Type B pancreatic cell (in vitro differentiated cells): ENCODE measurements at places on chromosomes 1 and 21.

- H3K36me3 ChIP-seq = no peaks in the 10 kb centered on the region
- H3K27me3 ChIP-seq = no peaks in the 10 kb centered on the region
- H3K4me3 ChIP-seq = no peak overlapping the region
- no peak for DNase-seq
- no peaks in the 10 kb centered on the region for H3K4me1 ChIP-seq
Observed at GRCh38 chr21:21295303-21295702, 297.1 kb downstream of the NCAM2 start.

DNA sequence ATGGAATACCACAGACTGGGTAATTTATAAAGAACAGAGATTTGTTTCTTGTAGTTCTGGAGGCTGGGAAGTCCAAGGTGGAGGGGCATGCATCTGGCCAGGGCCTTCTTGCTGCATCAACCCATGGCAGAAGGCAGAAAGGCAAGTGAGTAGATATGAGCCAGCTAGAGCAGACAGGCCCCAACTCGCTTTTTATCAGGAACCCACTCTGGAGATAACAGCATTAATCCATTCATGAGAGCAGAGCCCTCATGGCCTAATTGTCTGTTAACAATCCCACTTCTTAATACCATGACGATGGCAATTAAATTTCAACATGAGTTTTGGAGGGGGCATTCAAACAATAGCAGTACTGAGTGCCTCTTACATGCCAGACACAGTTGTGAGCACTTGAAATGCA lies 87.2 kb upstream of the SOX13 start:
- H3K4me3 ChIP-seq = peak overlapping the region; percentile 44
- no peaks in the 10 kb centered on the region for H3K36me3 ChIP-seq
- DNase-seq = no peak

DNA sequence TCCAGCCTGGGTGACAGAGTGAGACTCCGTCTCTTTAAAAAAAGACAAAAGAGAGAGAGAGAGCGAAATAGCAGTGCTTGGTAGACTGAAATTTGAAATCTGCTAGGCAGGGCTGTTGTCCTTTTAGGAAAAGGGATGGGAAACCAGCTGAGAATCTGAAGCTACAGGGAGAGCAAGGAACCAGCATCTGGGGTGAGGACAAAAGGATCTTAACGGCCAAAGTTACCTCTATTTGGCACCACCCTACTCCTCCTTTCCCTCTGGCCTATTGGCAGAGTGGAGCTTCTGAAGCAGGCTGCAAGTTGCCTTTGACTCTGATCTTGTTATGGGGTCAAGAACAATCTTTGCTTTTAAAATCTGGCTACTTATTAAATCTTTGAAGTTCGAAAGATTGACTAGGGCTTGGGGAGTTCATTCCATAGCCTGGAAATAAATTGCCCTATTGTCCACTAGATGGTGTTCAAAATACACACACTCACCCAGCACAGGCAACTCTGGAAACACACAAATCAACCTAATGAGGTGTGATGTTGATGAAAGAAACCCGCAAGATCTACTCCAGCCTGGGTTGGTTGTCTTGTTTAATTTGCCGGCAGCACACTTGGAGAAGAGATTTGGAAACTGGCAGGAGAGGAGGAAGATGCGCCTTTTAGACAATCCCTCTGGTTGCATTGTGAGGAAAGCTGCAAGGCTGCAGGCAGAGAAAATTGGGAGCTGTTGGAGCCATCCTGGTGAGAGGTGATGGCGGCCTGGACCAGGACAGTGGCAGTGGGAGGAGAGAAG lies 16.5 kb upstream of the PARP1 start:
- no peak for DNase-seq
- peaks cover 6% of the 10 kb centered on the region for H3K4me1 ChIP-seq
- H3K36me3 ChIP-seq = no peaks in the 10 kb centered on the region
- H3K27ac ChIP-seq = no peak overlapping the region

DNA sequence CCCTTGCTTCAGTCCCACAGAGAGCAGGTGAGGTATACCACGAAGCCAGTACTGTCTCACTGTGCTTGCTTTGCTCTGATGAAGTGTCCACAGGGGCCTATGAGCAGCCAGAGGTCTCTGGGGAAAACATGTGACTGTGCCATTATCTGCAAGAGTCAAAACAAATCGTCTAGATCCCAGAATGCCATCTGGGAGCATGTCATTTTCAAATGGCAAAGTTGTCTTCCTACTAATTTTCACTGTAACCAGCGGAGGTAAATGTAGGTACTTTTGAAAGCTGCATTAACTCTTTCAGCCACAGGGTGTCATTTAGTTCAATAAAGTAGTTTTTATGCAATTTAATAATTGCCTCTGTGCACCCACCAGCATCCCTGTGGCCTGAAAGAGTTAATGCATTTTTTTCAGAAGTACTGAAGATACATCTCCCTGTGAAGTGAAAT lies 173.6 kb upstream of the SGIP1 start:
- peaks cover 28% of the 10 kb centered on the region for H3K4me1 ChIP-seq
- no peak overlapping the region for H3K27ac ChIP-seq
- H3K36me3 ChIP-seq = peaks cover 3% of the 10 kb centered on the region
- DNase-seq = no peak

- H3K27me3 ChIP-seq = no peaks in the 10 kb centered on the region
- H3K27ac ChIP-seq = no peak overlapping the region
- H3K4me1 ChIP-seq = peaks cover 21% of the 10 kb centered on the region
- peaks cover 51% of the 10 kb centered on the region for H3K36me3 ChIP-seq
- no peak overlapping the region for H3K4me3 ChIP-seq
Observed at GRCh38 chr1:165895451-165895871, 68.0 kb downstream of the UCK2 start.

GRCh38 chr1:239570878-239571277 lies 184.5 kb downstream of the CHRM3 start:
- no peaks in the 10 kb centered on the region for H3K4me1 ChIP-seq
- no peak overlapping the region for H3K4me3 ChIP-seq
- no peak for DNase-seq
- peaks cover 7% of the 10 kb centered on the region for H3K27me3 ChIP-seq
- H3K36me3 ChIP-seq = no peaks in the 10 kb centered on the region
- no peak overlapping the region for H3K27ac ChIP-seq

GRCh38 chr1:75133750-75134646 lies at the start of gene LHX8:
TSS of gene LHX8 (plus strand) at chr1:75134388. CDS start at chr1:75136615, 2,227 bp downstream.
- no peaks in the 10 kb centered on the region for H3K36me3 ChIP-seq
- DNase-seq = no peak
- peaks cover 97% of the 10 kb centered on the region for H3K27me3 ChIP-seq
- peak within 1 kb of the TSS; percentile 81 for H3K27ac ChIP-seq

DNA sequence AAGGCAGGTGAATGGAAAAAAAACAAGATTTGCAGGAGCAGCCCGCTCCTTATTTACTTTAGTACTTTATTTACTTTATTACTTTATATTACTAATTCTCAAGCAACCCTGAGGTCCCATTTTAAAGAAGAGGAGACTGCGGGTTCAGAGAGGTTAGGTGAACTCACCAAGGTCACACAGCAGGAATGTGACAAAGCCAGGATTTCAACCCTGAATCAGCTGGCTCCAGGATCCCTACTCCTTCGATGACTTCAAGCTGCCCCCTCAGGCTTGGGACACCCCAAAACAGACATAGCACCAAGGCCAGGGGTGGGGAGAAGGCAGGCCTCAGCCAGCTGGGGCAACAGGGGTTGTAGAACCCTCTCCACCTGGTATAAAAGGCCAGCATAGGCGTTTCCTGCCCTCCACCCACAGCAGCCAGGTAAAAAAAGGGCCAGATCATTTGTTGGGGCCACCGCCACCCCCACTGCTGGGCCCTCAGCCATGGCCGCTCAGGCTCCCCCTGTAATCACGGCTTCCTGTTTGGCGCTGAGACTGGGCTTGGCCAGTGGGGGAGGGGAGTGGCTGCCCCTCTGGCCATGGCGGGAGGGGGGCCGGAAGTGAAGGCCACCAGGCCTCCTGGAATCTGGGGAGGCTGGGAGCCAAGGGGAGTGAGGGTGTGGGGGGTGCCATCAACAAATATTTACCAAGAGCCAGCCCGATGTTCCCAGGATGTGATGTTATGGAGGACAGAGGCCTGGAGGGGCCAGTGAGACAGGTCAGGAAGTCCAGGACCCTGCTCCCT lies 6.6 kb downstream of the SDC3 start:
- H3K4me3 ChIP-seq = no peak overlapping the region
- DNase-seq = no peak
- no peaks in the 10 kb centered on the region for H3K36me3 ChIP-seq
- peaks cover 27% of the 10 kb centered on the region for H3K4me1 ChIP-seq
- H3K27ac ChIP-seq = no peak overlapping the region

DNA sequence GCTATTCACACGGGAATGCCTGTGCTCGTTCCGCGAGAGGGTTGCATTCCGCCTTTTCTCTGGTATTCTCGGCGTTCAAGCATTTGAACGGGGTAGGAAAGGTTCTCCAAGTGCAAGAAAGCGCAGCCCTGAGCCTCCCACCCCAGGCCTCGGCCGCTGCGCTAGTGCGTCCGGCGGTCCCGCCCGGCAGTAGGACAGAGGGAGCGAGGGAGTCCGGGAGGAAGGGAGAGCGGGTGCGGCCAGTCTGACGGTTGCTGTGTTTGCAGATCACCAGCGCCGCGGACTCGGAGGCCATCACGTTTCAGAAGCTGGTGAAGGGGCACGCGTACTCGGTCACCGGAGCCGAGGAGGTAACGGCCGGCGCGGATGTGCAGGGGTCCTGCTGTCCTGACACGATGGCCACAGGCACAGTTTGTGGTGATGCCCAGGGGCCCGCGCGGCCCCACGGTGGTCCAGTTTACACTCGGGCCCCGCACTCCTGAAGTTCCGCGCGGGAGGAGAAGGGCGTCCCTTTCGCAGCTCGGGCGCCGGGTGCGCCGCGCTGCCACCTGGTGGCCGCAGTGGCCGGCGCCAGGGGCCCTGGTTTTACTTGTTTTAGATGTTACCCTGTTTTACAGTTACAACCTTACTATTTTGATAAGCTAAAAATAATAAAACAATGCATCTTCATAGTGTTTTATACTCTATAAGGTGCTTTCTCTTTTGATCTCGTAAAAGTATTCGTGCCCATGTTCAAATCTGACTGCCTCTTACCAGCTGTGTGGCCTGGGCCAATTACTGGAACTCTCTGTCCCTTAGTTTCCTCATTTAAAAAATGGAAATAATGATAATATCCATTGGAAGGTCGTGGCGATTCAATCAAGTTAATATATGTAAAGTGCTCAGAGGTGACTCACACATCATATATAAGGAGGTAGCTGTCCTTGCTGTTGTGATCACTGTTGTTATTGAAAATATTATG lies 36.7 kb downstream of the CAPN2 start:
- peak overlapping the region; percentile 92 for H3K4me3 ChIP-seq
- peaks cover 30% of the 10 kb centered on the region for H3K36me3 ChIP-seq
- peak overlapping the region; percentile 61 for H3K27ac ChIP-seq
- no peaks in the 10 kb centered on the region for H3K27me3 ChIP-seq

DNA sequence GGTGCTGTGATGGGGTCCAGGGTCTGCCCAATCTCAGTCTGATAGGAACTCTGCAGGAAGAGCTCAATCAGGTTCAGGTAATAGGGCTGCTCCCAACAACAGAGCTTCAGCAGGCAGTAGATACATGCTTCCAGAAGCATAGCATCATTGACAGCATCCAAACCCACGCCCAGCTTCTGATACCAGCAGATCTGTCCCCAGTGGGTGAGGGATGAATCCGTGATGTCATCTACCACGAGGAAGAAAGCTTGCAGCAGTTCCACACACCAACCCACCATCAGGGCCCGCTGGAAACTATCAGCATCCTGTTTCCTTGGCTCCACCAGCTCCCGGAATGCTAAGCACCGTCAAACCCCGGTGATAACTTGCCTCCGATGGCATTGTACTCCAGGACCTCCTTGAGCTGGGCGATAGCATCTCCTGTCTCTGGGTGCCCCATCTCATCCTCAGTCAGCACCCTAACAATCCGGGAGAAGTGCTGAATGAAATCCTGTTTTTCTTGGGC lies 14.7 kb downstream of the NEK2 start:
- DNase-seq = peak; percentile 44
- no peaks in the 10 kb centered on the region for H3K4me1 ChIP-seq
- H3K36me3 ChIP-seq = peaks cover 4% of the 10 kb centered on the region
- no peak overlapping the region for H3K27ac ChIP-seq
- no peaks in the 10 kb centered on the region for H3K27me3 ChIP-seq

DNA sequence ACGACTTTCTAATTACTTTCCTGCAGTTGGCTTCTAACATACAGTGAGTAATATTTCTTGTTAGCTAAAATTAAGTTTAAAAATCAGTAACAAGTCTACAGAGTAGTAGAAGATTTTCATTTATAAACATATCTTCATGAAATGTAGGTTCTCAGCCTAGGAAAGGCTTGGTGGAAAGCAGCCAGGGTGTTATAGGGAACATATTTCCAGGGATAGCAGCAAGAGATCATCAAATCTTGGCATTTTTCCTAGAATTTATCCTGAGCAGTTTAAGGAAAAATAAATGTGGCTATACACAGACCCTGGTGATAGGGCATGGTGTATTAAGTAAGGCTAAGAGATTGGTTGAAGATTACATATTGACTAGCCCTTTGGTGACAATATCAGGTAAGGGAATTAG lies 203.5 kb upstream of the NEGR1 start:
- no peak overlapping the region for H3K27ac ChIP-seq
- DNase-seq = no peak
- no peaks in the 10 kb centered on the region for H3K27me3 ChIP-seq

DNA sequence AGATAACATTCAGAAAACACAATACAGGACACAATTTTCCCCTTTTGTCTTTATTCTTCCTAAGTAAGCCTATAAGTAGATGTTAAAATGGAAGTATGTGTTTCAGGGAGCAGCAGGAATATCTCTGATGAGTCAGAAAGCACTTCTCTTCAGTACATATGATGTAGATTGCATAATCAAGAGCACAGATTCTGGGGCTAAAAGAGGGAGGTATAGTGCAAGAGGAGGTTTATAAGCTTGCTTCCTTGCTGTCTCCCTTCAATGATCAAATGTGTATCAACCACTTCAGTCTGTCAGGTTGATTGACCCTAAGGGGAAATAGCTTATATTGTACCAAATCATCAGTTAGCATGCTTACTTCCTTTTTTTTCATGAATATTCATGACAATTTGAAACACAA lies 822.8 kb downstream of the BRINP3 start:
- no peaks in the 10 kb centered on the region for H3K36me3 ChIP-seq
- no peaks in the 10 kb centered on the region for H3K27me3 ChIP-seq
- no peak overlapping the region for H3K27ac ChIP-seq
- DNase-seq = no peak

DNA sequence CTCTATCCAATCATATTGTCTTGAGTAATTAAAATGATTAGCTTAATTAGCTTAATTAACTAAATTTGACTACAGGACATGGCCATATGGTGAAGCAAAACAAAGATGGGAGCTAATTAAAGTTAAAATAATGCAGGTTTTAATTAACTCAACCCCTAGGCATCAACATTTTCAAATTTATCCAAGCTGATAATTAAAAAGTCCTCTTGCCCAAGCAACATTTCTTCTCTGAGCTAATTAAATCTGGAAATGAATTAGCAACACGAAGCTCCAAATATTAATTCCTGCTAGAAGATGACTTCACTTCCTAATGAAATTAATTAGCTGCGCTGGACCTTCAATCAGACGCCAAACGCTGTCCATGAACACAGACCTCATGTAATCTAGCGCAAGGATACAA lies 27.9 kb downstream of the LMO4 start:
- peaks cover 11% of the 10 kb centered on the region for H3K36me3 ChIP-seq
- no peaks in the 10 kb centered on the region for H3K27me3 ChIP-seq
- H3K27ac ChIP-seq = no peak overlapping the region

GRCh38 chr21:38789275-38789674 lies 16.5 kb upstream of the ETS2 start:
- H3K4me1 ChIP-seq = peaks cover 27% of the 10 kb centered on the region
- H3K4me3 ChIP-seq = no peak overlapping the region
